Stimulated activated CD4-positive, alpha-beta T cell treated with anti-CD3 and anti-CD28 coated beads, Interleukin-1b, Interleukin-23, amount 100 ng/mL, for 48 hours (primary cell): ENCODE measurements at places on chromosomes 6 and 20.

GRCh38 chr6:15659181-15659580, 3.6 kb downstream of the DTNBP1 start:
- DNase-seq, result no peak

DNA sequence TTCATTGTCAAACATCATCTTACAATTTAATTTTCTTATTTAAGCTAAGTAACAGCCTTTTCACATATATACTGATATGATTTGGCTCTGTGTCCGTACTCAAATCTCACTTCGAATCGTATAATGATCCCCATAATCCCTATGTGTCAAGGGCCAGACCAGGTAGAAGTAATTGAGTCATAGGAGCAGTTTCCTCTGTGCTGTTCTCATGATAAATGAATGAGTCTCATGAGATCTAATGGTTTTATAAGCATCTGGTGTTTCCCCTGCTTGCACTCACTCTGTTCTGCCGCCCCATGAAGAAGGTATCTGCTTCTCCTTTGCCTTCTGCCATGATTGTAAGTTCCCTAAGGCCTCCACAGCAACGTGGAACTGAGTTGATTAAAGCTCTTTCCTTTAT, 25.1 kb upstream of the CMTR1 start:
- no peak for DNase-seq

DNA sequence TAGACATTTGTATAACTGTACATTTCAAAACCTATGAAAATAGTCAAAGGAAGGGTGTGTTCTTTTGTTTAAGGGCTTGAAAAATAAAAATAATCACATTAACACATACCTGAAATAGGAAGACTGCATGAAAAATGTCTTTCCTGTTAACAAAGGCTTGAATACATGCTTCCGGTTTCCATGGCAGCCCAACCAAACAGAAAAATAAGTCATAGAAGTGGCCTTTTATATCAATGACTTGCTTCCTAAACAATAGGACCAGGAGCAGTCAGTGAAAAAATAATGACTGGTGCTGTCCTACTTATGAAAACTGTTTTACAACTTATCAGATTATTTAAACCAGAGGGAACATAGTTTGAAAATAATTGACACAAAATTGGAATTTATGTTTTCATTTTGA, 412.6 kb upstream of the PLCB4 start:
- DNase-seq, result no peak

- DNase-seq, result peak; percentile 33
These were observed 21.6 kb downstream of the TFEB start for GRCh38 chr6:41713650-41714291.

GRCh38 chr6:111201764-111202163, 114.5 kb downstream of the SLC16A10 start:
- no peak for DNase-seq

GRCh38 chr20:55143601-55144000, 668.2 kb downstream of the DOK5 start:
- no peak for DNase-seq

- no peak for DNase-seq
These were observed 2.2 kb upstream of the ARHGAP40 start for GRCh38 chr20:38599410-38599882.

GRCh38 chr6:149060300-149060984, 257.1 kb upstream of the TAB2 start:
- DNase-seq, result peak; percentile 62

DNA sequence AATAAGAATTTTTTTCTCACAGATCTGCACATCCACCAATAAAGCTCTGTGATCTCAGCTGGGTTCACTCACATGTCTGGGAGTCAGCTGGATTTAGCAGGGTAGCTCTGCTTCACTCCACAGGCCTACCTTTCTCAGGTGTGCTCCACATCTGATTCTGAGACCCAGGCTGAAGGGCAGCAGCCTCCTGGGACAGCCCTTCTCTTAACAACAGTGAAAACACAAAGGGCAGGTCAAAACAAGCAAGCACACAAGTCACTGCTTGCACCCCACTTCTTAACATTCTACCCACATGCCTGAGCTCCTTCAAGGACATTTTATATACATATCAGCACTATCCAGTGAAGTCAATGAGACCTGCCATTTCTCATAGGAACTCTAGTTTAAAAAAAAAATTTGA, 96.0 kb upstream of the MAP3K4 start:
- DNase-seq, result no peak

DNA sequence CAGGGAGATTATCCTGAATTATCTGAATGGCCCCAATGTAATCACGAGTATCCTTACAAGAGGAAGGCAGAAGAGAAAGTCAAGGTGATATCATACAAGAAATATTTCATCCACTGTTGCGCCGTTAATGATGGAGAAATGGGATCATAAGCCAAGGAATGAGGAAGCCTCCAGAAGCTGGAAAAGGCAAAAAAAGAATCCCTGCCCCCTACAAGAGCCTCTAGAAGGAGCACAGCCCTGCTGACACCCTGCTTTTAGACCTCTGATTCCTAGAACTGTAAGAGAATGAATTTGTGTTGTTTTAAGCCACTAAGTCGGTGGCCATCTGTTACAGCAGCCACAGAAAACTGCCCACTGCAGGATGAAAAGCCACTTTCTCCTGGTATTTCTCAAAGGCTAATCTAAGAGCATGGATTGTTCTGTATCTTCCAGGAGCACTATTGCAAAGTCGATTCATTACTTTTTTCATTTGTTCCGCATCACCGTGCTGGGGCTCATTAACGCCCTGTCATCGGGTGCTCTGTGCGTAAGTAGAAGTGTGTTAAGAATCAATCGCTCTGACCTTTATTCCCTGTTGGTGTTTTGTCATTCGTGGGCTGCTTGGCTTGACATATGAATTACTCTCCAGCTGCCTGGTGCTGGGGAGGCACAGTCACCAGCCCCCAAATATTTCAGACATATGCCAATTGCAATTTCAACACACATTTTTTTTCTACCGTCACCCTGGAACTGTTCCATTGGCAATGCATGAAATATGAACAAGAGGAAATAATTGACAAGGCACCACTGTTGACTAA, 117.0 kb downstream of the PCSK2 start:
- no peak for DNase-seq

- no peak for DNase-seq
These were observed 86.4 kb upstream of the ARG1 start for GRCh38 chr6:131486608-131487007.

DNA sequence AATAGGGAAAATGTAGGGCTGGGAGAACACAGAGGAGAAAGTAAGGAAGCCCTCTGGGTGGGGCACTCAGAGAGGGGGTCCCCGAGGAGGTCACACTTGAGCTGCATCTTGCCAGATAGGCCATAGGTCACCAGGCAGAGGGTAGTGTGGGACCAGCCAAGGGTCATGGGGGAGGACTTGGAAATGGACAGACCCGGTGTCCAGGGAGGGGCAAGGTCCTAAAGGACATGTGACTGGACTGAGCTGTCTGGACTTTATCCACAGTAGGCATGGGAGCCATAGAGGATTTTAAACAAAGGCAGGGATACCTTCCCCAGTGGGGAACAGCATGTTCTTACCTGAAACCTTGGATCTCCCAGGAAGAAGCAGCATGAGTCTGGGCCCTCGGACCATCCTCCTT, 266.7 kb downstream of the LRFN2 start:
- no peak for DNase-seq

- no peak for DNase-seq
These were observed 19.8 kb downstream of the TAB2 start for GRCh38 chr6:149337320-149337719.

GRCh38 chr6:128290221-128290620, 230.2 kb downstream of the PTPRK start:
- DNase-seq, result no peak

DNA sequence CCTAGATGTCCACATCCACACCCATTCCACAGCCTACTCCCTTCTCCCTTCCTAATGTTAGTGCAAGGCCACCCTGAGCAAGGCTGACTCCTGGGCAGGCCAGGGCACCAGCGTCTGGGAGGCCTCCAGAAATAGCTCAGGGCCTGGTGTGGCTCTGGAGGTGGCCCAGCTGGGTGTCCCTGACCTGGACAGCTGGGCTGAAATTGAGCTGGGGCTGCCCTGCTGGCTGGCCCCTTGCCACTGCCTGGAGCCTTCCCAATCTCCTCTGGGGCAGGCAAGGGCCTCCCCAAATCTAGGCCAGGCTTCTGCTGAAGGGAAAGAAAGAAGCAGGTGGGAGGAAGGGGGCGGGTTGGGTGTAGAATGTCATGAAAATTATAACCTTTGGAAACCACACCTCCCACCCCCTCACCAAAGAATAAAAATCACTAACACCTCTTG, 2.1 kb downstream of the FAM110A start:
- no peak for DNase-seq

- no peak for DNase-seq
These were observed 110.1 kb upstream of the GPR6 start for GRCh38 chr6:109867970-109868358.

DNA sequence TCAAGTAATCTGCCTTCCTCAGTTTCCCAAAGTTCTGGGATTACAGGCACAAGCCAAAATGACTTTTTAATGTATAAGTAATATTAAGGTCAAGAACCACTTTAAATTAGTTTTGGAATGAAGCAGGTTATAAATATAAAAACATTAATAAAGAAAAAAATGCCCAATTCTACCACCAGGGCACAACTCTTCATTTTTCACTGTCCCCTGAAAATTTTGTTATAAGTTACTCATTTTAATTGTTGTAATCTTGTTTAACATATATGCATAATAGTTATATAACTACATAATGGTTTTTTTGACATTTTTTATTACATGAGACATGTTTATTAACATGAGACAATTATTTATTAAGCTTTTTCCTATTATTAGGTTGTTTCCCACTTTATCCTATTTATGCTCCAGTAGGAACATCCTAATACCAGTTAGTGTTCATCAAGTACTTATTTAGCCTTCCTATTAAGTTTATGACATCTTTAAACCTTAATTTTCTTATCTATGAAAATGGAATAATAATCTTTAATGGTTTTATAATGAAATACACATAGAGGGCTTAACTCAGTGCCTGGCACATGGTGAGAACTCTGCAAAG, 182.1 kb upstream of the SCGN start:
- DNase-seq, result no peak

- DNase-seq, result no peak
These were observed 116.6 kb downstream of the FOXC1 start for GRCh38 chr6:1726341-1726768.

GRCh38 chr20:39651645-39652325, 689.6 kb downstream of the DHX35 start:
- DNase-seq, result no peak

GRCh38 chr6:90190752-90191395, 105.8 kb downstream of the BACH2 start:
- DNase-seq, result peak; percentile 25

DNA sequence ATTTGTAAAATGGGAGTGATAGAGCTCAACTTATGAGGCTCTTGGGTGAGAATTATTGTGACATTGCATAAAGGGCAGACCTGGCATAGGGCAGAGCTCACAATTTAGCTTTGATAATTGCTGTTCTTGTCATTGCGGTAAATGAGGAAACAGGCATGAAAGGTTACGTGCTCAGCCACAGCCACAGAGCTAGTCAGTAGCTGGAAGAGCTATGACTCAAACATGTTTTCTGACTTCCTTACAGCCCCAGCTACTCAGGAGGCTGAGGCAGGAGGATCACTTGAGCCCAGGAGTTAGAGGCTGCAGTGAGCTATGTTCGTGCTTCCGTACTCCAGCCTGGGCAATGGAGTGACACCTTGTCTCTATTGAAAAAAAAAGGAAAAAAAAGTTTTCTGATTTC, 3.5 kb upstream of the GHRH start:
- peak; percentile 40 for DNase-seq

GRCh38 chr6:15458021-15458459, 204.8 kb downstream of the DTNBP1 start:
- no peak for DNase-seq

DNA sequence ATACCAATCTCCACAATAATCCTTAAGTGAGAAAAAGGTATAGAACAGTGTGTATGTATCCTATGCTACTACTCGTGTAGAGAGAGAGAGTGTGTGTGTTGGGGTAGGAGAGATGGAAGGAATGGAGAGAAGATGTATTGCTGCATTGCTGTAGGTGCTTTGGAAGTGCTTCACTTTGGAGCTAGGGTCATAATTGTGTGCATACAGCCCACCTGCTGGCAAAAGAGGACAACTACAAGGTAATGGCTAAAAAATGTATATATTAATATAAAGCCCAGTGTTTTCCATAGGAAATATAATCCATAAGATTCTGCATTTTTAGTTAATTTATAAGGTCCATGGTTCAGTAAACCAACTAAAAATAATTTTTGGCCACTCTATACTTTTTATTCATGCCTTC, 36.1 kb downstream of the SERAC1 start:
- DNase-seq, result no peak

DNA sequence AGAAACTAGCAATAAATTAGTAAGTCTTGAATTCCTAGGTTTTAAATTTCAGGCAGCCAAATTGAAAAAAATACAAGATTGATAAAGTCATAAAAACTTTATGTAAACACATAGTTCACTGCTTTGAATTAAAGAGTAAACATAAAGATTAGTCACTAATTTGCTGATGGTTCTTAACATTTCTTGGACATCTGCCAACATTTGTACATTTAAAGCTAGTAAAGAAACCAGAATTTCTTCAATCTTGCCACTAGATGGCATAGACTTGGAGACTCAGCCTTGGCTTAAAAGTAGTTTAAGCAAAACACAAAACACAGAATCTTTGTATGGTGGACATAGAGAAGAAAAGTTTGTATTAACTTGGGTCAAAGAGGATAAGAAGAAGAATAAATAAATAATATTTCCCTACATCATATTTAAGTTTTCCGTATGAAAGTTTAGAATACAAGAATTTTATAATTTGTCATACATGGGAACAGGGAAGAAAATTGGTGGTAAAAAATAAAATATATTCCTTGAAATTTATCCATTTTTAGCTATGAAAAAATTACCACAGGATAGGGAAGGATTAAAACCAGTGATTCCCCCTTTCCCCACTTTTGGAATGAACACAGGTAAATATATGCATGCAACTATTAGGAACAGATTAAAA, 41.7 kb upstream of the FAM135A start:
- DNase-seq, result no peak

- no peak for DNase-seq
These were observed 444.4 kb downstream of the HDGFL1 start for GRCh38 chr6:23013776-23014175.

- DNase-seq, result no peak
These were observed 152.3 kb upstream of the SCGN start for GRCh38 chr6:25499615-25500235.

GRCh38 chr6:24472181-24472580, 17.2 kb downstream of the GPLD1 start:
- no peak for DNase-seq
